Stimulated activated CD4-positive, alpha-beta T cell treated with anti-CD3 and anti-CD28 coated beads, Interleukin-15, amount 100 ng/mL, for 1 hour (primary cell): ENCODE measurements at places on chromosomes 2 and 18.

DNA sequence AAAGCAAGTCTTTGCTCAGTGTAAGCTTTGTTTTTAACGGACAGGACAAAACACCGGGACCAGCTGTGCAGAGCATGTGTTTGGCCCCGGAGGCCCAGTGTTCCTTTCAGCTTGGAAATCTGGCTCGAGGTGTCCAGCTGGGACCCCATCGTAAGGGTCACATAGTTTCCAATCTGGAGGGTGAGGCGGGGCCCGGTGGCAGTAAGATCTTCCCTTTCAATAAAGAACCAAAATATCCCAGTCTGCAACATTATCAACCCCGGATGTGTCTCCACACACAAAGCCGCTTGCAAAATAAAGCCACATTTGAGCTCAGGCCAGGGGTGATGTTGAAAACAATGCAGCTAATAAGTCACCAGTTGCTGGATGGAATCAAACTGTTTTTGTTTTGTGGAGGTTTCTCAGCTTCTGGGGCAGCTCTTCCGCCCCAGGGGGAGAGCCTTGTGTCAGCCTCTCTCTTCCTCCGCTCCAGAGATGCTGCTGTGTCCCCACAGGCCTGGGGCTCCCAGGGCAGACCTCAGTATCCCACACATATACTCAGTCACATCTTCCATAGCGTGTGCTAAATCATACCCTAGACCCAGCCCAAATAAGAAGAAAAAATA is 138.6 kb upstream of the GLI2 start:
- DNase-seq, result no peak

GRCh38 chr2:237408335-237409000 is 5.5 kb downstream of the COL6A3 start:
- no peak for DNase-seq

DNA sequence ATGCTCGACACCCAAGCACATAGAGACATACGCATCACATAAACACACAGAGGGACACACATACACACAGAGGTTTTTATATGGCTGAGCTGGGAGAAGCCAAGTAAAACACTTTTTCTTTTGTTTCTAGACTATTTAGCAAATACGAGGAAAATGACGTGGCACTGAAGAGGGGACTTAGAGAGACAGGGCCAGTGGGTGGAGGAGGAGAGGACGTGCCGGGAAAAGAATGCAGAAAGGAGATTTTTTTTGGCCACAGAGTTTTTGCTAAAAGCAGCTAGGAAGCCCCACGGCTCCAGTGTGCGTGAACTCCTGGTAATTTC is 168.5 kb upstream of the KLF7 start:
- no peak for DNase-seq

DNA sequence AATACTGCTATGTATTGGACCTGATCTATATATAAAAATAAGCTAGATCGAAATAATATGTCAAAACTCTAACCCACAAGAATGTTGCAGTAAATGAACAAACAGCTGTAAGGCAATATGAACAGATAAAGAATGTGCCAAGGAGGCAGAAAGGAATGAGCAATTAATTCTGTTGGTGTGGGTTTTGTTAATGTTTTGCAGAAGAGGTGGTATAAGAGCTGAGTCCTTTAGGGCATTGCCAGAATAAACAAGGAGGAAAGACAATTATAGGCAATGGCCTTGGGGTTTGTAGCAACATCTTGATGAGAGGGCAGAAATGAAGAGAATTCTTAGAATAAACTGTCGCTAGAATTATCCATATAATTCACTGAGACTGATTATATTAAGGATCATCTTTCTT is 240.9 kb upstream of the GULP1 start:
- DNase-seq, result no peak

GRCh38 chr18:12391487-12392165 is 14.6 kb upstream of the AFG3L2 start:
- DNase-seq, result no peak

DNA sequence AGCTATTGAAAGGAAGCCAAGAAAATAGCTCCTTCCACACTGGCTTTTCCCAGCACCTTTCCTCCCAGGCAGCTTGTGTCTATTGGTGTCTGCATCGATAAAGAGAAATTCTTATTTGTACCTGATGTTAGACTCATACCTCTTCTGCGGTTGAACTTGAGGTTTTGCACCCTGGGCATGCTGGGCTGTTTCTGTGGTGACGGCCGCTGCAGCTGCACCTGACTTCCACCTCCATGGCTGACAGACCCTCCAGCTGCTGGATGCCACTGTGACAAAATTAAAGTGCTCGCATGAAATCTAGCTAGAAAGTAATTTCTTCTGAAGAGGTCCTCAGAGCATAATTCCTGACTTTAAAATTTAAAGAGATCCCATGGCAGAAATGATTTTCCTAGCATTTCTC is 6.6 kb downstream of the FECH start:
- DNase-seq, result no peak

DNA sequence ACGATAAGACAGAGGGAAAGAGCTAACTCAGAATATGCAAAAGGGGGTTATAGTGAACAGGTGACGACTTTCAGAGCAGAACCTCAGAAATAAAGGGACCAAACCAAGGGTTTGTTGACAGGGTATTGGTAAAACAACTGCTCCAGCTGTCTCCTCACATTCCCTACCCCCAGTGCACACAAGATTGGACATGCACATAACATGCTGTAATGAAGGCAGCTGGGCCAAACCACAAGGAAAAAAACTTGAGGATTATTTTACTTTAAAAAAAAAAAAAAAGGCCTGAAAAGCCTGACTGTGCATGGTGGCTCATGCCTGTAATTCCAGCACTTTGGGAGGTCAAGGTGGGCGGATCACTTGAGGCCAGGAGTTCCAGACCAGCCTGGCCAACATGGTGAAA is 3.5 kb downstream of the RBM43 start:
- DNase-seq, result no peak

GRCh38 chr2:187174582-187174981 is 273.5 kb downstream of the CALCRL start:
- no peak for DNase-seq

GRCh38 chr2:235024931-235025773 is 73.3 kb downstream of the SH3BP4 start:
- no peak for DNase-seq

DNA sequence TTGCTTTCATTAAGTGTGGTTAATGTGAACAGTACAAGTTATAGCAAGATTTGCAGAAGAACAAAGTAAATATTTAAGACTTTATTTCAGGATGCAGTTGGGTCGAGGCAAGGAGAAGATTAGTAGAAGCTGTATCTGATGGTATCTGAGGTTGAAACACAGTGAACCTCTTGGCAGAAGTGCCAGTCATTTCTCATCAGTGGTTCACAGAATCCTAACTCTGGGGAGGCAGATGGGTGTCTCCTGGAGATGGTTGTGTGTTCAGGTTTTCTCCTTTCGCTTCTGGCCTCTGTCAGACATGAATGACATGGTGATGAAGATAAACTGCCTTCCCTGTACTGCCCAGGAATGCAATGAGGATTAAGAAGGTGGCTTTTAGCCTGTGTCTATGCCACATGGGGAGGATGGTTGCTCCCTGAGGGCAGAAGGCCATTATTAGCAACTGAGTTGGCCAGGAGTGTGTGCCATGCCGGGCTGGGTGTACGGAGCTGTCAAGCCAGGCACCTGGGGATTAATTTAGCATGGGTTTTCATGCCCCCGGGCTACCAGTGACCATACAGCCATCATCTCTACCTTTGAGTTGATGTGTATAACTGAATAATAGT is 28.0 kb downstream of the MGAT5 start:
- DNase-seq, result no peak

GRCh38 chr18:10055125-10055750 is 141.4 kb downstream of the VAPA start:
- no peak for DNase-seq

- no peak for DNase-seq
Observed at GRCh38 chr2:80102026-80102425, 202.5 kb downstream of the LRRTM1 start.

DNA sequence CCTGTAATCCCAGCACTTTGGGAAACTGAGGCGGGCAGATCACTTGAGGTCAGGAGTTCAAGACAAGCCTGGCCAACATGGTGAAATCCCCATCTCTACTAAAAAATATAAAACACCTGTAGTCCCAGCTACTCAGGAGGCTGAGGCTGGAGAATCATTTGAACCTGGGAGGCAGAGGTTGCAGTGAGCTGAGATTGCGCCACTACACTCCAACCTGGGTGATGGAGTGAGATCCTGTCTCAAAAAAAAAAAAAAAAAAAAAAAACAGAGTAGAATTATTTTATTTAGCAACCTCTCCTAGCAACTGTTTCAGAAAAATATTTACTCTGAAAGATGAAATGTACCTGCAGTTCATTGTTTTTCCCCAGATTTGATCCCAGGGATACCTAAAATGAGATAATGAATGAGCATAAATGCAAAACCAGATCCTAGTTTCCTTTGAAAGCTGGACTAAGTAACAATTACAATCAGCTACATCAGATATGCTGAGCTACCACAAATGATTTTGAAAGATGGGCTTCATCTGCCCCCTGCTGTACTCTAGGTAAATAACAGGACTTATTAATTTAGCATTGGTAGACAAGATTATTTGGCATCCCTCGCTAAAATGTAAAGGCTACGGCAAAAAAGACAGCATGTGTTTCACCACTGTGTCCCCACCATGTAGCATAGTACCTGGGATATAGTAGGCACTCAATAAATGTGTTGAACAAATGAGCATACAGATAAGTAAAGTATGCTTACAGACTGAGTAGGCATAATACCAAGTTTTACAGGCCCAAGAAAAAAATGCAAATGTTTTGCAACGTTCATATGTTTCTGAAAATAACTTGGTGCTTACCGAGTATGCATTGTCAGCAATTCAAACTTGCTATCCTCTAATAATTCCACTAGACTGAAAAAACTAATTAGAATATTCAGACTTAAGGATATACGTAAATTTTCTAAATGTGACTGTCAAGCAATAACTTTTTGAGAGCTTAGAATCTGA is 102.5 kb downstream of the ATL2 start:
- DNase-seq, result no peak

- DNase-seq, result no peak
Observed at GRCh38 chr2:203797276-203797675, 70.3 kb upstream of the CTLA4 start.

GRCh38 chr2:197558393-197558792 is 42.5 kb downstream of the MOB4 start:
- DNase-seq, result no peak

DNA sequence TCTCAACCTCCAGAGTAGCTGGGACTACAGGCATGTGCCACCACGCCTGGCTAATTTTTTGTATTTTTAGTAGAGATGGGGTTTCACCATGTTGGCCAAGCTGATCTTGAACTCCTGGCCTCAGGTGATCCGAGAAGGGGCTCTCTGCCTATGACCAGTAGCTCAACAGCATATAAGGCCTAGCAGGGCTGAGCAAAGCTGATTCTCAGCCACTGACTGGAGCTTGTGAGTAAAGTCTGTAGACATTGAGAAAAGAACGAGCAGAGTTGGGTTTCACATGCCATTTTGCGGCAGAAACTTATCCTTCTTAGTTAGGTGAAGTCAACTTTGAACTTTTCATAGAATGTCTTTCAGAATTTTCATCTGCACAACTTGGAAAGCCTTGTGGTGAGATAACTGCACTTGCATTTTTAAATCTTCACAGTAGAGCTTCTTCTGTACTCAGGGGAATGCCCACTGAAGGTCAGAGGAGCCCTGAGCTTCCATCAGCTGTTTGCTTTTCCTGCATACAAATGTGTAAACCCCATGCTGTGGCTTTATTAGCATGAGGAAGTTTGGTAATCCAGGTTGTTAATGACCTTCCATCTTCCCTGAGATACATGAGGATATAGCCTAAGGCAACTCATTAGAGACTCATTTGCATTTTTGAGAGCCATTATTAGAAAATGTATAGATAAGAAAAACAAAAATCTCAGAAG is 602.4 kb downstream of the METTL4 start:
- DNase-seq, result no peak

GRCh38 chr2:172200495-172201085 is 97.9 kb upstream of the DLX2 start:
- no peak for DNase-seq

- no peak for DNase-seq
Observed at GRCh38 chr2:96324721-96325040, 436 bp upstream of the ITPRIPL1 start.

DNA sequence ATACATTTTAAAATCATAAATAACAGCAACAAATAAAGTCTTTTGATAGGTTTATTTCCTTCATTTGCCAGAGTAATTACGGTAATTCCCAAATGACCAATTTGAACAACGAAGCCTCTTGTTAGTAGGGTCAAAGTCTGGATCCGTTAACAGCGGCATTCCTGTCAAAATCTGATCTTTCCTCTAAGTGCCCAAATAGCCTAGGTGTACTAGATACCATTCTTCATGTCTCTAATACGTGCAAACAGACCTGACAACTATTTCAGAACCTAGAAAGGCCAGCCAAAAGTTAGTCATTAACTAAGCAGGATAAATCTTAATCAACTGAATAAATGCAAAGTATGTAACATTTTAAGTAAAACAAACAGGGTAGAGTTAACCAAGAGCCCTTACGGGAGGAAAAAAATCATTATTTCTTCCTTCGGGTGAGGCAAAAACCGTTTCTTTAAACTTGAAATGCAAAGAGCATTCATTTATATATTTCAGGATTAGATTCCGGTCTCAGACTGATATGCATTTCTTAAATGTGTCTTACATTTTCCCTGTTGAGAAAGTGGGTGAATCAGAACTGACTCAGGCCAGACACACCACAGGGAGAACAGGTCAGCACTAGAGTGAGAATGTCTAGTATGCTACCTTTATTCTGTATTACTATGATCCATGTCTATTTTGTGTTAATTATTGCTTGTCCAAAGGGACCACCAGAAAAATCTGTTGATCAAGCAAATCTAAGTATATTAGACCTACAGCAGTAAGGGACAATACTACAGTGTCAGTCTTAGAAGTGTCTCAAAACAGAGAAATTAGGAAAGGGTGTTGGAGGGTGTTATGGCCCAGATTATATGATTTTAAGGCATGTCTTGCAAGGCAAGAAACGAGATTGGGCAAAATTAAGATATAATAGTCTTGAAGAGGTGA is 141.5 kb upstream of the NDUFV2 start:
- DNase-seq, result no peak

DNA sequence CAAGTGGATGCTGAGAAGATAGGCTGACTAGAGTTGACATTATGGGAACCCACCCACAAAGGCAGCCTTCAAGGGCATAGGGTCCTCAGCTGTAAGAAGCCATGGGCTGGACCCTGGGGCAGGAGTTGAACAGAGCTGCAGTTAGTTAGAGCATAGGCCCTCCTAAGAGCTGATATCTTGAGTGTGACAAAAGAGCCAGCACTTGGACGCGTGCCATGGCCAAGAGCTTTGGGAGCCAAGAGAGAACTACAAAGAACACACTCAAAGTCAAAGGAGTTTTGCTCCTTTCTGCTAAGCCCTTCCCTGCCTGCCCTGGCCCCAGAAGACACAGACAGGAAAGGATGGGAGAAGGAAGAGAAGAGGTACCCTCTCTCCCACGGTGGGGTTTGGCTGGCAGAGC is 29.9 kb upstream of the AGAP1 start:
- no peak for DNase-seq

- DNase-seq, result no peak
Observed at GRCh38 chr2:54183972-54184371, 68.6 kb downstream of the ACYP2 start.
